ENCODE measurements at places on chromosomes 12 and 14.

DNA sequence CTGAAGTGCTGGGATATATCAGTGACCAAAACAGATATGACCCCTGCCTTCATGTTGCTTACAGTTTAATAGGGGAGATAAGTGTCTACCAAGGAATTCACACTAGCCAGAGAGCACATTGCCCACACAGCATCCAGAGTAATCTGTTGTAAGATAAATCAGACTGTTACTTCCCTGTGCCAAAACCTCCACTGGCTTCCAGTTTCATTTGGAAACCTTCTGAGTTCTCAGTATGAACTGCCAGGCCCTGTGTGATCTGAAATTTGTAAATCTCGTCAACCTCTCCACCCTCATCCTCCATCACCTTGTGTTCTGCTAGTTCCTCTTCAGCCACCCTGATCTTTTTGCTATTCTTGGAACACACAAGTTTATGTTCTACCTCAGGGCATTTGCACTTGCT lies 154.7 kb downstream of the ETV6 start:
- no peaks in the 10 kb centered on the region for H3K27me3 ChIP-seq
- DNase-seq, result no peak
- no peak overlapping the region for H3K4me3 ChIP-seq
- peaks cover 7% of the 10 kb centered on the region for H3K4me1 ChIP-seq
- H3K27ac ChIP-seq, result no peak overlapping the region
- no peaks in the 10 kb centered on the region for H3K36me3 ChIP-seq

- DNase-seq, result peak; percentile 53
- peak overlapping the region; percentile 97 for H3K27ac ChIP-seq
- no peaks in the 10 kb centered on the region for H3K36me3 ChIP-seq
Measured at GRCh38 chr12:91877456-91878235, 268.0 kb downstream of the BTG1 start.

- no peaks in the 10 kb centered on the region for H3K4me1 ChIP-seq
- H3K27me3 ChIP-seq, result no peaks in the 10 kb centered on the region
- DNase-seq, result no peak
- no peaks in the 10 kb centered on the region for H3K36me3 ChIP-seq
Measured at GRCh38 chr12:88566430-88566829, 13.8 kb downstream of the KITLG start.

- H3K4me1 ChIP-seq, result no peaks in the 10 kb centered on the region
- H3K27ac ChIP-seq, result no peak overlapping the region
- no peaks in the 10 kb centered on the region for H3K36me3 ChIP-seq
- no peak overlapping the region for H3K4me3 ChIP-seq
Measured at GRCh38 chr14:93715279-93715927, 72.9 kb downstream of the PRIMA1 start.

DNA sequence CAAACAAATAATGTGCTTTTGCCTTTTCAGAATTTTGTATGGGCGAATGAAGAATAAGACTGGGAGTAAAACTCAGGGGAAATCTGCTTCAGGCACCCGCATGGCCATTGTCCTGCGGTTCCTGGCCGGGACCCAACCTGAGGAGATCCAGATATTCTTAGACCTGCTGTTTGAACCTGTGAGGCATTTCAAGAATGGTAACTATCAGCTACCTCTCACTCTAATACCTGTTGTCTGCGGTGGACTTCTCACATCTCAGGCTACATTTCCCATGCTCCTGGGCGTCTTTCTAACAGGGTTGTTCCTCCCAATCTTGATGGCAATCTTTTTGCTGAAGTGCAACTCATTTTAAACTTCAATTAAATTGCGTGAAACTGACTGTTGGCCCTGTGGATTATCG lies 47.1 kb downstream of the UTP20 start:
- no peak for DNase-seq
- no peaks in the 10 kb centered on the region for H3K4me1 ChIP-seq
- no peak overlapping the region for H3K27ac ChIP-seq

DNA sequence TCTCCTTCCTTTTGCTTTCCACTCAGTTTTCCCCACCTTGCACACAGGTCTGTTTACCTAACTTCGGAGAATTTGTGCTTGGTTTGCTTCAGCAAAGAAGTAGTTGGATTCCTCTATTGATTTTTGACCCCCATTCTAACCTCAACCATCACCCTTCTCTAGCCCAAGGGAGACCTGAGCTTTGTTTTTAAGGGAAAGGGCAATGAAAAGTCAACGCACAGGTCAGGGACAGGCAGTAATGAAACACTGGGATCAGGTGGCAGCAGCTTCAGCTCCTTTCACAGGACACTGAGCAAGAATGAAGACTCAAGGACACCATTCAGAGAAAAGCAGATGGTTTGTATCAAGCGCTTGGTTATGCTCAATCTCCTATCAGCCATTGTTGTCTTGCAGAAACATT lies 46.9 kb upstream of the KRR1 start:
- no peak for DNase-seq
- H3K36me3 ChIP-seq, result no peaks in the 10 kb centered on the region
- no peak overlapping the region for H3K27ac ChIP-seq
- peaks cover 12% of the 10 kb centered on the region for H3K27me3 ChIP-seq
- no peaks in the 10 kb centered on the region for H3K4me1 ChIP-seq
- no peak overlapping the region for H3K4me3 ChIP-seq

DNA sequence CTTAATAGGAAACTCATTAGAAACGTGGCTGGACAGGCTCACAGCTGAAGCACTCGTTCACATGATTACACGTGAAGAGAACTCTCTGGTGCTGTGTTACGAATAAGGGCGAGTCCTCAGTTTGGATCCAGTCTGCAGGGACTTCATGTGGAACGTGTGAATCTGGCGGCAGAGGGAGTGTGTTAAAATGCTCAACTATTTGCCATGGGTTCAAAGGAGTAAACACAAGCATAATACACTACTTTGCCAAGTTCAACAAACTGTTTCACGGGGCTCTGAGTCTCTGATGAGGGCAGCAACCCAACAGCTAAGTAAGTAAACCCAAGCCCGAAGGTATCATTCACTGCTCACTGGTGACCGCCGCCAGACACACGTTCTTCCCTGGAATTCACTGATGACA lies 42.4 kb downstream of the NUAK1 start:
- no peak overlapping the region for H3K27ac ChIP-seq
- H3K4me1 ChIP-seq, result no peaks in the 10 kb centered on the region
- no peak for DNase-seq
- no peak overlapping the region for H3K4me3 ChIP-seq
- H3K27me3 ChIP-seq, result no peaks in the 10 kb centered on the region
- H3K36me3 ChIP-seq, result no peaks in the 10 kb centered on the region

DNA sequence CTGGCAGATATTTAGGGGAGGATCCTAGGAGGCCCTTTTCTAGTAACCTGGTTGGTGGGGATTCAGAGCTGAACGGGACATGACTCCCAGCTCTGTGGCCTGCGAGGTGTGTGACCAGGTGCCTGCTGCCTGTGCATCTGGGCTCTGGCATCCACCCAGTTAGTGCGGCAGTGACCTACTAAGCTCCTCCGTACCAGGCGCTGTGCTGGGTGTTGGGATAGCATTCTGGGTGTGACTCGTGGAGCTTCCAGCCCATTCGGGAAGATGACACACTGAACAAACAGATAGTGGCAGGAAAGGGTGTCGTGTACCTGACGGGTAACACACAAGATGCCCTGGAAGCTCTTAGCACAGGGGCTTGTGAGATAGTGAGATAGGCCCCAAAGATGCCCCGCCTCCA lies 80.9 kb downstream of the ACACB start:
- H3K4me3 ChIP-seq, result no peak overlapping the region
- no peak overlapping the region for H3K27ac ChIP-seq
- H3K27me3 ChIP-seq, result no peaks in the 10 kb centered on the region
- DNase-seq, result no peak
- peaks cover 23% of the 10 kb centered on the region for H3K36me3 ChIP-seq
- H3K4me1 ChIP-seq, result no peaks in the 10 kb centered on the region
